ENCODE measurements at places on chromosomes 2 and 18.

DNA sequence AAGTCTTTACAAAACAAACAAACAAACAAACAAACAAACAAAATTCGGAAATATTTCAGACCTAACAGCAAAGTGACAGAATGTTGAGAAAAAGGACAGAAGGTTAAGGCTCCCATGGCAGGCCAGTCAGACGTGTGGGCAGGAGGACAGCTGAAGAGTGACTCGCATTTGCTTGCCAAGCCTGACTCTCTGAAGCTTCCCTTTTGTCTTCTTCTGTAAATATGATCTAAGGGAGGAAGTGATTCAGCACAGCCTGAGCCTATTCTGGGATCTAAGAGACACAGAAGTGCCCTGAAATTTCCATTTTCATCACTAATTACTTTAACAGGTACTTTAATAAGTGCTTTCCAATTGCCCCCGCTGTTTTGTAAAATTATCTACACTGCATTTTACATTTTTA lies 134.0 kb upstream of the LYPD1 start:
- peaks cover 2% of the 10 kb centered on the region for H3K4me1 ChIP-seq
- no peaks in the 10 kb centered on the region for H3K27me3 ChIP-seq
- H3K36me3 ChIP-seq: no peaks in the 10 kb centered on the region
- no peak overlapping the region for H3K4me3 ChIP-seq

GRCh38 chr18:58671632-58672564 lies 633 bp downstream of the MALT1 start:
- H3K36me3 ChIP-seq: no peaks in the 10 kb centered on the region
- peak overlapping the region; percentile 60 for H3K4me3 ChIP-seq
- no peaks in the 10 kb centered on the region for H3K27me3 ChIP-seq

DNA sequence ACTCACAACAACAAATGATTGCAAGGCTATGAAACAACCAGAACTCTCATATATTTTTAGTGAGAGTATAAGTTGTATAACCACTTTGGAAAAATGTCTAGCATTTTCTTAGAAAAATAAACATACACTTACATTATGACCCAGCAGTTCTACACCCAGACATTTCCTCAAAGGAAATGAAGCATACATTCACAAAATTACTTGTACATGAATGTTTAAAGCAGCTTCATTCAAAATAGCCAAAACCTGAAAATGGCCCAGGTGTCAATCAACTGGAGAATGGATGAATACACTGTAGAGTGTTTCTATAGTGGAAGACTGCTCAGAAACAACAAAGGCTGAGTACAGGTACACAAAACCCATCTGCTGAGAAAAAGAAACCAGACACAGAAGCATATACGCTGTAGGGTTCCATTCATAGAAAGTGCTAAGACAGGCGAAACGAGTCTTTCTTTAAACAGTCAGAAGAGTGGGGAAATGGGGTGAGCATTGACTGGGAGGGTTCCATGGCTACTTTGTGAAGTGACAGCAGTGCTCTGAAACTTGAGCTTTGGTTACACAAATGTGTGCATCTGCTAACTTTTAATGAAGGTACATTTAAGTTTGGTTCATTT lies 799.0 kb downstream of the DCDC2C start:
- no peak for DNase-seq
- no peak overlapping the region for H3K27ac ChIP-seq
- no peak overlapping the region for H3K4me3 ChIP-seq
- no peaks in the 10 kb centered on the region for H3K4me1 ChIP-seq
- H3K36me3 ChIP-seq: no peaks in the 10 kb centered on the region

GRCh38 chr2:177318613-177319012 lies 54.1 kb upstream of the NFE2L2 start:
- H3K4me3 ChIP-seq: no peak overlapping the region
- DNase-seq: no peak
- no peaks in the 10 kb centered on the region for H3K36me3 ChIP-seq
- no peaks in the 10 kb centered on the region for H3K27me3 ChIP-seq

GRCh38 chr18:55228707-55229106 lies 269.4 kb upstream of the CCDC68 start:
- H3K36me3 ChIP-seq: peaks cover 19% of the 10 kb centered on the region
- H3K27me3 ChIP-seq: no peaks in the 10 kb centered on the region
- H3K4me3 ChIP-seq: no peak overlapping the region
- H3K27ac ChIP-seq: no peak overlapping the region
- peaks cover 4% of the 10 kb centered on the region for H3K4me1 ChIP-seq

DNA sequence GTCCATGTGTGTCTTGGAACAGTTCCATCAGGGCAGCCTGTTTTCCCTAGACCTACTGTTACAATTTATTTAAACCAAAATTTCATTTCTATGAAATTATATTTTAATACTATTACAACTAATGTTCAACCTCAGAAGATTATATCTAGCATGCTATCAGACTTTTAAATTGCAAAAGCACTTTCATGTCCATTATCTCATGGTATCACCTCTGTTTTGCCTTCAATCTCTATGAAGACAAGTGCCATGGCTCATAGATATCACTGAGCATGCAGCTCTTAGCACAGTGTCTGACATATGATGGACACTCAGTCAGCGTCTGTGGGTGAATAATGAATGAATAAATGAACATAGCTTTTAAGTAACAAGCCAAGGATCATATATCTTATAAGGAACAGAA lies 288.8 kb downstream of the RAD51AP2 start:
- no peaks in the 10 kb centered on the region for H3K27me3 ChIP-seq
- H3K4me1 ChIP-seq: no peaks in the 10 kb centered on the region
- DNase-seq: no peak

GRCh38 chr18:48656176-48656575 lies 117.3 kb downstream of the CTIF start:
- no peak overlapping the region for H3K27ac ChIP-seq
- no peaks in the 10 kb centered on the region for H3K27me3 ChIP-seq
- no peak overlapping the region for H3K4me3 ChIP-seq
- H3K4me1 ChIP-seq: peaks cover 48% of the 10 kb centered on the region

GRCh38 chr2:57516698-57517340 lies 529.8 kb upstream of the VRK2 start:
- no peaks in the 10 kb centered on the region for H3K27me3 ChIP-seq
- H3K36me3 ChIP-seq: no peaks in the 10 kb centered on the region
- no peaks in the 10 kb centered on the region for H3K4me1 ChIP-seq
- H3K4me3 ChIP-seq: no peak overlapping the region
- peak; percentile 93 for DNase-seq

DNA sequence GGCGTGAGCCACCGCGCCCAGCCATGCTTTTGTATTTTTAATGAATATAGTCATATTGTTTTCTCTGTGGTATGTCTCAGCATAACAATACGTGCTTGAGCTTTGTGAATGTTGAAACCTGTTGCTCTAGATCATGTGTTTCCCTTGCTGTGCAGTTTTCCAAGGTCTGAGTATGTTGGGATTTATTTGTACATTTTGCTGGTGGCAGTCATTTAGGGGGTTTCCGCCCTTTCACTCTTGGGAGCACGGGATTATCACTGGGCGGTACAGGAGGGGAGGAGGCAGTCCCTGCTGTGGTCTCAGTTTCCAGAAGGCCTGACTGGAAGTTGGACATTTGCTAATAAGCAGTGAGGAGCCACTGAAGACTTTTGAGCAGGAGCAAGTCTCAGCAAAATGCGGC lies 24.9 kb upstream of the CATIP start:
- no peak for DNase-seq
- H3K27me3 ChIP-seq: no peaks in the 10 kb centered on the region
- no peaks in the 10 kb centered on the region for H3K36me3 ChIP-seq
- H3K4me1 ChIP-seq: peaks cover 15% of the 10 kb centered on the region

DNA sequence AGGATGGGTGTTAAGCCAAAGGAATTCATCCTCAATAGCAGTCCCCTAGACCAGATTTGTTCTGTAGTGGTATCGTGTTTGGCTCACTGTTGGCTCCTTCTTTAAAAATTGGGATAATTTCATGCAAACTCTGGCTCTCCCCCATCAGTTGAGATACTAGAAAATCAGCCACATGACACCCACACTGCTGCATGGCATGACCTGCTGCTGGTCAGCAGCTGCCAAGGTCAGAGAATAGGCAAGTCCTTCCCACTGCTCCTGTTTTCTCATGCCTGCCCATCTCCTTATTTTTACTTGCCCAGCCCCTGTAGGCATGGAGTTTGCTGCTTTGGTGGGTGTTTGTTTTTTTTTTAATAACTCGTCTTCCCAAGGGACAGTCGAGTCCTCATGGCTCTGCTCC lies 1.0 kb upstream of the SNRNP200 start:
- H3K4me1 ChIP-seq: peaks cover 11% of the 10 kb centered on the region
- peaks cover 18% of the 10 kb centered on the region for H3K36me3 ChIP-seq
- DNase-seq: no peak
- H3K27me3 ChIP-seq: no peaks in the 10 kb centered on the region
- no peak overlapping the region for H3K27ac ChIP-seq

GRCh38 chr2:134310107-134311079 lies 56.5 kb downstream of the MGAT5 start:
- H3K4me1 ChIP-seq: peaks cover 24% of the 10 kb centered on the region
- no peaks in the 10 kb centered on the region for H3K27me3 ChIP-seq
- no peak overlapping the region for H3K27ac ChIP-seq
- no peak for DNase-seq
- H3K36me3 ChIP-seq: no peaks in the 10 kb centered on the region

DNA sequence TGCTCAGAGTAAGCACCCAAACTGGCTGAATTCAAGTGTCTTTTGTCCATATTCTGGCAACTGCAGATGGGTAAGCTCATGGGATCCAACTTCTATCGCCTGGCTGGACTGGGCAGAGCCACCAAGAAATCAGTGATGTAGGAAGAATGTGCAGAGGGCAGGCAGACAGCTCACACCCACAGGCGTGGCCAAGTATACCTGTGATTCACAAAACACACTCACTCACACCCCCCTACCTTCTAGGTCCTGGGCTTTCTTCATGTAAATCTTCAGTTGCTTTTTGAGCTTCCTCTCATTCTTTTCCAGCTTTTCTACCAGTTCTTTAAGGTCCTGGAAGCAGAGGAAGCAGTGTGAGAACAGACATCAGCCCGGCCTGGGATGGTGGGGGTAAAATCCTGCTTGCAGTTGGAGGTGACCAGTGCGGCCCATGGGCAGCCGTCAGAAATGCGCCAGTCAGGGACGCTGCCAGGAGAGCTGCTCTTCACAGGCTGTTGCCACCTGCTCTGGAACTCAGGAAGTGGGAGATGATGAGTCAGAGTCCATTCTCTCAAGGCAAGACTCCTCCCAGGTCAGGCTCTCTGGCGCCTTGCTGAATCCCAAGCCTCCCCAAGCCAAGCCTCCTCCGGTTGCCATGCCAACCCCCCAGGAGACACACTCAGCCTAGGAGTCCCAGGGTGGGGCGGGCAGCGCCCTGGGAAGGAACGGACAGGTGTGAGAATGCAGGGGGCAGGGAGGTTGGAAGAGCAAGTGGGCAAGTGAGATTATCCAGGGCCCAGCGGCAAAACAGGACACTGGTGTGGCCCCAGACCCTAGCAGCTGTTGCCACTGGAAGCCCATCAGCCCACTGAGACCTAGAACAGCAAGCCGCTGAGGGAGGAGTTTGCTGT lies 36.2 kb upstream of the ACAA2 start:
- H3K36me3 ChIP-seq: peaks cover 2% of the 10 kb centered on the region
- no peak overlapping the region for H3K4me3 ChIP-seq
- peaks cover 23% of the 10 kb centered on the region for H3K4me1 ChIP-seq
- no peak for DNase-seq
- H3K27ac ChIP-seq: no peak overlapping the region
- H3K27me3 ChIP-seq: no peaks in the 10 kb centered on the region

DNA sequence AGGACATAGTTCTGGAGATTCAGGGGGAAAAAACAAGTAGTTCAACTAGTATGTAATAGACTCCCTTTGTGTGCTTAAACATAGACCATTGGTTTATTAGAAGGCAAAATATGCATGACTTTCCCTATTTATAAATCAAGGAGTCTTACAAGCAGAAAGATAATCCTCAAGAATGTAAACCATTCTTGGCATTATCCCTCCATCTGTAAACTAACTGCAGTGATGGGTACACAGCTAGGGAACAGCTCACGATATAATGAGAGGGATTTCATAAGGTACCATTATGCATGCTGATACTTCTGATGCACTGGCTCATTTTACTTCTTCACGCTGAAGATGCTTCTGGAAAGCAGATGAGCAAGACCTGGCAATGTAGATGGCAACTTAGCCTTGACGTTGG lies 878 bp downstream of the FBXO15 start:
- H3K4me1 ChIP-seq: peaks cover 15% of the 10 kb centered on the region
- H3K36me3 ChIP-seq: peaks cover 6% of the 10 kb centered on the region
- H3K27me3 ChIP-seq: no peaks in the 10 kb centered on the region
- H3K4me3 ChIP-seq: peak overlapping the region; percentile 73
- no peak overlapping the region for H3K27ac ChIP-seq

- peaks cover 8% of the 10 kb centered on the region for H3K36me3 ChIP-seq
- H3K4me1 ChIP-seq: peaks cover 21% of the 10 kb centered on the region
- no peaks in the 10 kb centered on the region for H3K27me3 ChIP-seq
- DNase-seq: no peak
- H3K27ac ChIP-seq: peak overlapping the region; percentile 92
Measured at GRCh38 chr2:27356056-27356381, 545 bp downstream of the GTF3C2 start.

DNA sequence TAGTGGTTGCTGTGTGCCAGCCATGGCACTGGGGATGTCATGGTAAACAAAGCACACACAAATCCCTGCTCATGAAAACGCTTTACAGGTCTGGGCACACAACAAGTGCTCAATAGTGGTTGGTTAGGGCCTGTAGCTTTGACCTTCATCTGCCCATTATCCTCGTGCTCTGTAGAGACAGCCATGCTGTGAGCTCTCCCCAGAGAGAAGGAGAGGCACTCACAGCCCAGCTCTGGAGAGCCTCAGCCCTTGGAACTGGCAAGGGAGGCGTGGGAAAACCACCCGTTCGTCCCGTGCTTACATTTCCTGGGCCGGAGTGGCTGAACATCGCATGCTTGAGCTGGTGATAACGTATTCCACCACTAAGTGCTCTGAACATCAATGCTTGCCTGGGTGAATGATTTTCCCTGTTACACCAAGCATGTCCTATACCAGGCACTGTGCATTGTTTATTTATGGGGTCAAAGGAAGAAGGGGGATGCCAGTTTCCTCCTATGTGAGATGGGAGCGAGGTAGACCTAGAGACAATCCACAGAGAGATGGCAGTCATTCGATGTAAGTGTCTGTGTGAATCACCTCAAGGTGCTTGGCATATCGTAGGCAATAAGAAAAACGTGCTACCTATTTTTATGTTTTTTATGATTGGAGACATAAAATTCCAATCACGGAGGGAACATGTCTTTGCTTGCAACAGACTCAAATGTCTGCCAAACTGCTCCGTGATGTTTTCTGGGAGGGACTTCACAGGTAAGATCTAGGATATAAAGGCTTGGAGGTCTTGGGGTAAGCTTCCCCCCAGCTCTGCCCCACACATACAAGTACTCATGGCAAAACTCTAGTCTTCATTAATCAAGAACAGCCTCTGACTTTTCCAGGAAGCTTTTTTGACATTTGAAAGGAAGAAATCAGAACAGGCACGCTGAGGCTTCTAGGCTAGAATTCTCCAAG lies 75.5 kb downstream of the DDX1 start:
- DNase-seq: no peak
- H3K27ac ChIP-seq: no peak overlapping the region
- H3K36me3 ChIP-seq: no peaks in the 10 kb centered on the region

- no peak overlapping the region for H3K27ac ChIP-seq
- H3K4me1 ChIP-seq: peaks cover 20% of the 10 kb centered on the region
- no peak overlapping the region for H3K4me3 ChIP-seq
- H3K27me3 ChIP-seq: no peaks in the 10 kb centered on the region
- peak; percentile 75 for DNase-seq
- H3K36me3 ChIP-seq: no peaks in the 10 kb centered on the region
Measured at GRCh38 chr2:30026091-30027055, 105.0 kb upstream of the ALK start.

- H3K27me3 ChIP-seq: no peaks in the 10 kb centered on the region
- no peak overlapping the region for H3K4me3 ChIP-seq
- no peak overlapping the region for H3K27ac ChIP-seq
- H3K4me1 ChIP-seq: no peaks in the 10 kb centered on the region
Measured at GRCh38 chr18:29457316-29457889, 1280.5 kb upstream of the CDH2 start.

GRCh38 chr2:28764909-28765711 lies 13.5 kb downstream of the PPP1CB start:
- peaks cover 4% of the 10 kb centered on the region for H3K36me3 ChIP-seq
- H3K4me1 ChIP-seq: peaks cover 5% of the 10 kb centered on the region
- no peak for DNase-seq
- no peak overlapping the region for H3K4me3 ChIP-seq

Measured in spinal cord (tissue), 10 donors.